ENCODE measurements at places on chromosomes 12 and 14. TPM values are rescaled to one million over a fixed set of nuclear protein-coding genes. Genes with fewer than 3 reads are reported as not detected.

DNA sequence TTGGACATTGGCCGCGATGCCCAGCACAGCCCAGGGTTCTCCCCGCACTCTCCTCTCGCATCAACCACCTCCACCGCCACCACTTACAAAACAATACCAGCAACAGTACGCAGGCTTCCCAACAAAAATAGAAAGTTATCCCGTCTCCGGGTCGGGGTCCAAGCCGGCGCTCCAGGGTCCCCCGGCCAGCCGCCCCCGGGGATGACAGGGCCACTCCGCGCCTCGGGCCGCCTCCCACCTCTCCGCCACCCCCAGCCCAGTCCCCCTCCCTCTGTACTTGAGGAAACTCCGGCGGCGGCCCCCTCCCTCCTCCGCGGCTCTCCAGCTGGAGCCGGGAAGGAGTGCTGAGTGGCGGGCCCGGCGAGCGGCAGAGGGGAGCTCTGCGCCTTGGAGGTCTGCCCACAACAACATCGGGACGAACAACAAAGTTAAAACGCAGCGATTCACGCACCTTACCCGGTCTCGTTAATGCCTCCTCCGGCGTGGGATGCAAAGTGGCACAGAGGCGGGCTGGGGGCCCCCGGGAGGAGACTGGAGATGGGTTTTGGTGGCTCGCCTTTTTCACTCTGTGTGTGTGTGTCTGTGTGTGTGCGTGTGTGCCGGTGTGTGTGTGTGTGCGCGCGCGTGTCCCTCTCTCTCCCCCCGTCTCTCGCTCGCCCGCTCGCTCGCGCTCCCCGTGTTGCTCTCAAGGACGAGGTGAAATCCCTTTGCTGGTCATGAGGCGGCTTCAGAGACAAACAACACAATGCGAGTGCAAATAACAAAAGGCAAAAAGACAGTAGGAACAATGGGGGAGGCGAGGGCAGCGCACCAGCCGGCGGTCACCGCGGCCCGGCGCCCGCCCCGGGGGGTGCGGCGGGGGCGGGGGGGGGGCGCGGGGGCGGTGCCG is 386.8 kb downstream of the BCAT1 start:
- H3K36me3 ChIP-seq = no peaks in the 10 kb centered on the region
- DNase-seq = peak; percentile 32
- H3K4me1 ChIP-seq = peaks cover 17% of the 10 kb centered on the region
- H3K27me3 ChIP-seq = peaks cover 33% of the 10 kb centered on the region
- no peak overlapping the region for H3K27ac ChIP-seq

DNA sequence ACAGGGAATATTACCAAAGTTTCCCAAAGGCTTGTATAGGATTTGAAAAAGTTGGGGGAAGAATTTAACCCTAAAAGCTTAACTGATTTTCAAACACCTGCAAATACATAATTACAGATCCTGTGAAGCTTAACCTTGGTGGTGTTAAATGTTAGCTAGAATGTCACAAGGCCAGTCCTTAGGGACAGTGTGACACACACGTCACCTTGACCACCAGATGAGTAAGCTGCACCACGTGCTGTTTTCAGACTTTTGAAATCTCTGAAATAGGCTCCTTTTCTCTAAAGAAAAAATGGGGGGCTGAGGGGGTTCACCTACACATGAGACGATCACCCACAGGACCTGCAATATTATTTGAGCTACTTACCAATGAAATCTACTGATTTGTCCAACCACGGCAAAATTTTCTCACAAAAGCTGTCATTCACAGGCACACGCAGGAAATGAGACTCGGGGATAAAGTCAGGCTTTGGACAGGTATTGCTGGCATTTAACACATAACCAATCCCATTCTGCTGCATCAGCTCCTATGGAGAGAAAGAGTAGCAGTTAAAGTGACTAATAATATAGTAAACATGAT is 75.9 kb downstream of the DUSP16 start:
- H3K4me3 ChIP-seq = no peak overlapping the region
- H3K27ac ChIP-seq = no peak overlapping the region
- no peaks in the 10 kb centered on the region for H3K27me3 ChIP-seq
- no peak for DNase-seq
- peaks cover 11% of the 10 kb centered on the region for H3K4me1 ChIP-seq
- no peaks in the 10 kb centered on the region for H3K36me3 ChIP-seq

DNA sequence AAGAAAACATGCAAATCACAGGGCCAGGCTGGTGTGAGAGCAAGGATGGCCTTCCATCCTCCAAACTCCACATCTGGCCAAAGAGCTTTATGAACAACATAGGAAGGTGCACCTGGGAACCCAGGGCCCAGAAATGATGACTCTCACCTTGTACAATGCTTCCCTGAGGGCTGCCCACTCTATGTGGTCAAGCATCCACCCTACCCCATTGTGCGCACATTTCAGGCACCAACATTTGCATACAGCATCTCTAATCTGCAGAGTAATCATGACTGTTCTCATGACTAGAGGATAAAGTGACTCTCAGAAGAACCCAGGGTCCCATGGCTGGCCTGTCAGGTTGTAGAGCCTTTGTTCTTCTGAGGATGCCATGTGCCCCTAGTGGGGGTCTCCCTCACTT is 57.2 kb upstream of the NTF3 start:
- DNase-seq = no peak
- peaks cover 19% of the 10 kb centered on the region for H3K27me3 ChIP-seq
- H3K4me3 ChIP-seq = no peak overlapping the region
- no peak overlapping the region for H3K27ac ChIP-seq
- H3K36me3 ChIP-seq = no peaks in the 10 kb centered on the region
- no peaks in the 10 kb centered on the region for H3K4me1 ChIP-seq

DNA sequence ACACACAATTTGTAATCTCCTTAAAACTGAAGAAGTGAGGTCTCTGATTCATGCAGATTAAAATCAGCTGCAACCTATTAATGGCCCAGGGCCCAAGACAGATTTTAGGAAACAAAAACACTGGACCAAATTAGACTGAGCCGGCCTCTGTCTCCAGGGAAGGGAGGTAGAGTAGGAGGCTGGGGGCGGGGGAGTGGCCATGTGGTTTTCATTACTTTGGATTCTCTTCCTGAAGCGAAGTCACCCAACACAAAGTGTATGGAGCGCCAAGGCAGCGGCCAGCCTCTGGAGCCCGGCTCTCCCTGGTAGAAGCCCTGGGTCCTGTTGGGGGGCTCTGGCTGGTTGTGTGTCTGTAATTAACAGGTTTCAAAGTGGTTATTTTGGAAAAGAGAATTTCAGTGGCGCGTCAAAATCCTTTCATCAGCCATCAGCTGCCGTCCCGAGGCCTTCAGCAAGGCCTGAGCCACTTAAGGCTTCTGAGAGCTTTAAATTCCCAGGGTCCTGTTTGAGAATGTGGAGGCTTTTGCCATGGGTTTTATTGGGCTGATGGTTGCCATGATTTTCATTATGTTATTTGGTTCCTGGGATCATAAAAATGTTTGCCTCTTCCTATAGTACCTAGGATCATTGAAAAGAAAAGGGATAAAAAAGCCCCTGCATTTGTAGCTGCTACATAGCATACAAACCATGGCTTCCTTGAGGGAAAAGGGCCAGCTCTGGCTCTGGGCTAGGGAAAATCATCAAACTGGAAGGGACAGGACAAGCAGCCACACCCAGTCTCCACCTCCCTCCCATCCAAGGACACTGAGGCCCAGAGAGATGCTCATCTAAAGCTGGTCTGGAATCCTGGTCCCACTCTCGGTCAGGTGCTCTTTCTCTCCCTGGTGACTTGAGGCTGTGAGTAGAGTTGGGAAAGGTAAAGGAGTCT is 282.4 kb downstream of the ZFP36L1 start:
- peaks cover 95% of the 10 kb centered on the region for H3K4me1 ChIP-seq
- H3K27me3 ChIP-seq = no peaks in the 10 kb centered on the region
- peak overlapping the region; percentile 63 for H3K27ac ChIP-seq
- H3K36me3 ChIP-seq = no peaks in the 10 kb centered on the region
- DNase-seq = no peak

DNA sequence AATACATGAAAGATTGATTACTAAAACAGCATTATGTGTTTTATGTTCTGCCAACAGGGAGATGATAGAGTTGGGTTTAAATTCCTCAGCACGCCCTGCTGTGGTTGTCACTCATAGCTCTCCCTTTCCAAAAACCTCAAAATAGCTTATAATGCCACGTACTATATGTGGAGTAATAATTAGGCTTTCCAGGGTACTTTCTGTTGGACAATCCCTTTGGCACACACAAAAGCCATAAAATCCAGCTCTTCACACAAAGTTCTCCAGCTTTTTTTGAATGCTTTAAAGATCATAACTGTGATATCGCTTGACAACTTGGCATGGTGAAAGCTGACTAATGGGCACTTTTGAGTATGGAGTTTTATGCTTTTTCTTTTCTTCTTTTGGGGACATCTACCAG is 145.3 kb upstream of the DCN start:
- H3K36me3 ChIP-seq = no peaks in the 10 kb centered on the region
- DNase-seq = no peak

- no peak overlapping the region for H3K4me3 ChIP-seq
- H3K36me3 ChIP-seq = no peaks in the 10 kb centered on the region
- H3K27ac ChIP-seq = no peak overlapping the region
- no peaks in the 10 kb centered on the region for H3K4me1 ChIP-seq
- H3K27me3 ChIP-seq = no peaks in the 10 kb centered on the region
- DNase-seq = no peak
Observed at GRCh38 chr12:127041985-127042625, 1224.9 kb upstream of the TMEM132C start.

DNA sequence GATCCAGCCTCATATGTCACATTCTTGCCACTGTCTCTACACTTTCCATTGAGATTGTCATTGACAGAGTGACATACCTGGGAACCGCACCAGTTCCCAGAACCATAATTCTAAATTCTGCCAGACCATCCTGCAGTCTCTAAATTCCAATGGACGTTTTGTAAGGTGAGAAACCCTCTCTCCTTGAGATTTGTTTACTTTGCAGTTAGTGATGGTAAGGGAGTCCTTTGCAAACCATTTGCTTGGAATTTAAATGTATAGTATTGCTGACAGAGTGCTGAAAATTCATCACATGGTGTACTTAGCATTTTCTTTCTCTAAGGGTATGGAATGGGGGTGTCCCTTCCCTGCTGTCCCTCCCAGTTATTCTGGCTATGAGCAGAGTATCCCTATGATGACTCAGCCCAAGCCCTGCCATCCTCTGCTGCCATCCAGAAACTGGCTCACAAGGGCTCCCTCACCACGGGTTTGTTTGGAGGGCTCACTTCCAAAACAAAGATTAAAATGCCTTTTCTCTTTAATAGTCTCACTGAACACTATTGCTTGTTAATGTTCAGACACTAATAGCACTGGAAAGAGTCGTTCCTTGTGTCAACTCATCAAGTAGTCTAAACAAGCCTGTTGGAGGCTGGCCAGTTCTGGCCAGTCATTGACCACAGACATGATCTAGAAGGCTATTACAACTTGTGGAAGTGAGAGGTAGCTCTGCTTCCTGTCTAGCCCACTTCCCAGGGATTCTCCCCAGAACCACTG is 129.0 kb upstream of the HMGA2 start:
- H3K27me3 ChIP-seq = peaks cover 7% of the 10 kb centered on the region
- no peaks in the 10 kb centered on the region for H3K36me3 ChIP-seq

DNA sequence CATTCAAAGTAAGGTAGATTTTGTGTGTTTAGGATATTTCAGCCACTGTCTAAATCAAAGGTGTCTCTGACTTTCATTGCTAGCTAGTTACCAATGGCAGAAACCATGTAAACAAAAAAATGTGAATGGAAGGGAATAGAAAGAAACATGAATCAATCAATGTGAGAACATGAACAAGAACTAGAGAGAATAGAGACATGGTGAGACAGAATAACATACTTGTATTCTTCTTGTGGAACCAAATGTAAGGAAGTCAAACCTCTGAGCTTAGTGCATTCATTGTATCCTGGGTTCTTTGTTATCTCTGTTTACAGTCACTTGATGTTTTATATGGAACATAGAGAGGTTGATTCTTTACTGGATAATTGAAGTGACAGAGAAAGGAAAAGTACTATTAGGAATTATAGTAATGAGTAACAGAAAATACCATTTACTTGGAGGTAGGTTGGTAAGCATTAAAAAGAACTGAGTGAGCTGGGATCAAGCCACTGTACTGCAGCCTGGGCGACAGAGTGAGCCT is 2.6 kb upstream of the WNK1 start:
- H3K4me1 ChIP-seq = peaks cover 21% of the 10 kb centered on the region
- H3K27me3 ChIP-seq = no peaks in the 10 kb centered on the region
- H3K36me3 ChIP-seq = no peaks in the 10 kb centered on the region
- no peak overlapping the region for H3K4me3 ChIP-seq

DNA sequence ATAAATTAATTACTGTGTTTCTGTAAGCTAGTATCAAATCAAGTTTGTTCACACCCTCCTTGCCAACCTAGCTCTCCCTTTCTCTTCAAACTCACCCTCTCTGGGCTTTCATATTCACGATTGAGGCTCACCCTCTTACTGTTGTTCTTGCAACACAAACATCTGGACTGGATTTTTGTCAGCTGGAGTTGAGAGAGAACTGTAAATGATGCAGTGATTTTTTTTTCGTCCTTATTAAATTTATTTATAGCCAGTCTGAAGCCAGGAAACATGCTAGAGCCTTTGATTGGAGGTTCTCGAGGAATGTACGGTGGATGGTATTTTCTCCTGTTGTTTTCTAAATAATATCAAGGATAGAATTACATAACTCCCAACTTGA is 485.1 kb downstream of the ZFP36L1 start:
- no peak overlapping the region for H3K4me3 ChIP-seq
- H3K27me3 ChIP-seq = no peaks in the 10 kb centered on the region
- H3K27ac ChIP-seq = peak overlapping the region; percentile 46
- peaks cover 72% of the 10 kb centered on the region for H3K4me1 ChIP-seq

GRCh38 chr14:83923842-83924241 is 1606.1 kb upstream of the FLRT2 start:
- H3K4me1 ChIP-seq = no peaks in the 10 kb centered on the region
- H3K4me3 ChIP-seq = no peak overlapping the region
- no peak for DNase-seq
- no peaks in the 10 kb centered on the region for H3K27me3 ChIP-seq
- H3K27ac ChIP-seq = no peak overlapping the region

GRCh38 chr14:30957813-30958370 is 67.6 kb upstream of the AP4S1 start:
- no peaks in the 10 kb centered on the region for H3K27me3 ChIP-seq
- peaks cover 3% of the 10 kb centered on the region for H3K36me3 ChIP-seq
- H3K4me1 ChIP-seq = peaks cover 17% of the 10 kb centered on the region
- H3K27ac ChIP-seq = no peak overlapping the region
- no peak overlapping the region for H3K4me3 ChIP-seq

DNA sequence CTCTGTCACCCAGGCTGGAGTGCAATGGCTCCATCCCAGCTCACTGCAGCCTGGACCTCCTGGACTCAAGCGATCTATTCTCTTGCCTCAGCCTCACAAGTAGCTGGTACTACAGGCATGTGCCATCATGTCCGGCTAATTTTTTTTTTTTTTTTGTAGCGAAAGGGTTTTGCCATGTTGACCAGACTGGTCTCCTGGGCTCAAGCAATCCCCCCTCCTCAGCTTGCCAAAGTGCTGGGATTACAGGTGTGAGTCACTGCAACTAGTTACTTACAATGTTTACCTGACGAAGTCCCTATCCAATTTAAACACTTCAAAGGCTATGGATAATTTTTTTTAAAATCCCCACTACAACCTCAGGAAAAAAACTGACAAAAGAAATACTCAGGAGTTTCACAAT is 1.8 kb downstream of the KRR1 start:
- H3K4me3 ChIP-seq = peak overlapping the region; percentile 99
- no peaks in the 10 kb centered on the region for H3K27me3 ChIP-seq
- H3K36me3 ChIP-seq = no peaks in the 10 kb centered on the region
- no peak for DNase-seq
- peaks cover 27% of the 10 kb centered on the region for H3K4me1 ChIP-seq
- H3K27ac ChIP-seq = no peak overlapping the region

The DTD2 gene
- 12.5 TPM for polyA plus RNA-seq

The LPAR5 gene
- 43.2 TPM for polyA plus RNA-seq

The KSR2 gene
- polyA plus RNA-seq = not detected

The MUCL1 gene
- not detected for polyA plus RNA-seq

The PRKCH gene
- polyA plus RNA-seq = 1.9 TPM

The OSGEP gene
- polyA plus RNA-seq = 57.5 TPM
